ENCODE measurements at places on chromosomes 2 and 18.

- no peak for DNase-seq
Observed at GRCh38 chr18:70126832-70127231, 78.7 kb downstream of the RTTN start.

GRCh38 chr2:112869258-112869842, 32.8 kb upstream of the IL1B start:
- DNase-seq: peak; percentile 82

DNA sequence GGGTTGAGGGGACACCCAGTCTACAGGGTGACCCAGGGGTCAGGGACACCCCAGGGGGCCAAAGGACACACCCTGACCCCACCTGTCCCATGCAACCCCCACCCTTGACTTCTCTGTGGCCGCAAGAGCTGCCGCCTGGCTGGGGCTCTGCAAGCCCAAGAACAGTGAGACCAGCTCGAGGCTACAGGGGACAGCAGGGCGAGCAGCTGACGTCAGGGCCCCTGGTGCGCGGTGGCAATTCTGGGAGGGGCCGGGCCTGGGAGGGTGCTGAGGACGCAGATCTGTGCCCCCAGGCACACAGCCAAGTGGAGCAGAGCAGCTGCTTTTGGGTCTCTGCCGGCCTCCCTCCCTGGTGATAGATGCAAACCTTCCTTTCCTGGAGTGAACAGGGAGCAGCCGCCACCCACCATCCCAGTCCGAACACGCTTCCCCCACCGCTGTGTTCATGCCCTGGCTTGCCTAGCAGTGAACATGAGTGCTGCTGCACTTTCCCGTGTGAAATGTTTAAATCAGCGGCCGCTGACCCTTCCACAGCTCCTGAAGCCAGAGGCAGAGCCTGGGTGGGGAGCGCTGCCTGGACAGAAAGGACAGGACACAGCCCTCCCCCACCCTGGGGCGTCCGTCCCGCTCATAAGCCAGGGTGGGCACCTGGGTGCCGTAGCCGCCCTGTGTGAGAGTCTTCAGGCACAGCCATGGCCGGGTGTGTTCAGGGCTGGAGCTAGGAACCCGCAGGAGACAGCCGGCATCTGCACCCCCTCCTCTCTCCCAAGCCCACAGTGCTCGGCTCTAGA, 46.9 kb downstream of the SLC66A2 start:
- DNase-seq: peak; percentile 60

DNA sequence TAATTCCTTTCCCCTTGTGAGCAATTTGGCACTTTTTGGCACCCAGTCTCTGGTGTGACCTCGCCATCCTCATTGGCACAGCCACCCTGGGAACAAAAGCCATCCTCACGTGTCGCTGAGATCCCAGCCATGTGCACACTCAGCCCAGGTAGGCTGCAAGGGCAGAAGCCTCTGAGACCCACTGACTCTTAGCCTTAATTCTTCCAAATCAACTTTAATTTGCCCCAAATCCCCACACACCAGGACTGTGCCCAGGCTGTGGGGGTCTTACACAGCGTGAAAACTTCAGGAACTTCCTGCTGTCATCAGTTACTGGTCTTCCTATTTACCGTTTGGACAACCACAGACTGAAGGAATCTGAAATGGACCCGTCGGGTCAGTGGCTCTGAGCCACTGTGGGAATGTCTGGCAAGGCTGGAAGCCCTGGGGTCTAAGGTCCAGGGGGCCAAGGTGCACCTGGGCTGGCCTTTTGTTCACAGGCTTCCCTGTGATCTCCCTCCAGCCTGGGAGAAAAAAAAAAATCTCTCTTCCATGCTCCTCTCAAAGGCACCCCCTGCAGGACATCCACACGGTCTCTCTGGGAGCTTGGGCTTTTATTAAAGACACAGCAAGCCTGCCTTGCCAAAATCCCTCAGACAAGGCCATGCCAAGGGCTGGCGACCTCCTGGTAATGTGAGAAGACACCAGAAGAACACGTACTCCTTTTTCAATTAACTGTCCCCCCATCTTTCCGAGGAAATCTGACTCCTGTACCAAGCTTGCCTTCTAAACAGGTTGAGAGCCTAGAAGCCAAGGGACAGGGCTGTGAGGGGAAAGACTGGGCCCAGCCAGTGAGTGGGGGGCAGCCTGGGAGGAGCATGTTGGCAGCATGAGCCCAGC, 42.1 kb upstream of the LAPTM4A start:
- DNase-seq: peak; percentile 84

DNA sequence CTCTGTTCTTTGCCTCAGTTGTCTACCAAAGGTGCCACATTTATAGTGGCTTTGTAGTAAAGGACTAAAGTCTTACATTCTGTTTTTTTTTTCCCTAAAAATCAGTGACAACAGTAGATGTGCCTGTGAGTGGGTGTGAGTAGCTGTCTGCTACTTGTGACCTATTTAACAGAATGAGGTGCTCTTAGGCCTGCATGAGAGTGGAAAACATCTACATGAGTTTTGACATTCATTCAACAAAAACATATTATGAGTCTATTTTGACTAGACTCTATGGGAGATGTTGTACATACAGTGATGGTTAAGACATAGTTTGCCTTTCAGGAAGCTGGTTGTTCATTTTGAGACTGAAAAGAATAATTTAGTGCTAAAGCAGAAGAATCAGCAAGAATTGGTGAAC, 36.7 kb downstream of the IL1R2 start:
- no peak for DNase-seq

- no peak for DNase-seq
Observed at GRCh38 chr18:46278481-46279465, 174.6 kb downstream of the HAUS1 start.

All from right cardiac atrium (tissue), 5 donors.